ENCODE measurements at places on chromosomes 12 and 14.

DNA sequence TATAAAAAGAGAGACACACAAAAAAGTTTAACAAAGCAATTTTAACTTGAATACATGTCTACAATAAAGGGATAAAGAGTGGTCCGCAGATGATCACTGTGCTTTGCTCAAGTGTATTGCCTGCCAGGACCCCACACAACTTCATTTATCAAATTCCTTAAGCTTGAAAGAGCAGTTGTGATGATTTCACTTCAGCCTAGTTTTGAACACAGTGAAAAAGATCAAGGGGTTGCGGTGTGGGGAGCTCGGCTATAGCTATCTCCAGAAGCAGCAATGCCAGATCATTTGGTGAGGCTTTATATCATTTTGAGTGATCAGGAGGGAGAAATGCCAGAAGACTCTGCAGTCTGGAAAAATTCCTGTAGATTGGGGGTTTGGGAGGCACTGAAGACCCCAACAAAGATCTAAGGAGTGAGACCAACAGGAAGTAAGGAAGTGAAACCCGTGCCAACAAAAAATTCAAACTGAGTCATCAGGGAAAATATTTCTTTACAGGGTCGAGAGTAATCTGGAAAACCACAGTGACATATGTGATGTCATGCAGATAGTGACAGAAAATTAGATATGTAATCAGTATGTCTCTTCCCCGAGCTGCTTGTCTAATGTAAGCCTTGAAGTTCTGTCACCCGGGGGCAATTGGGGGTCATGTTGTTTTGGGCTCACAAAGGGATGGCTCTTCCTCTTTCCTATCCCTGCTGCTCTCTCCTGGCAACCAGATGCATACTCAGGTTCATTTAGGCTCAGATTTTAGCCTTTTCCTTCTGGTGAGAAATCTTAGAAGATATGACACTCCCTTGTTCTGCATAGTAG lies 221.8 kb downstream of the MSRB3 start:
- peak; percentile 57 for DNase-seq

DNA sequence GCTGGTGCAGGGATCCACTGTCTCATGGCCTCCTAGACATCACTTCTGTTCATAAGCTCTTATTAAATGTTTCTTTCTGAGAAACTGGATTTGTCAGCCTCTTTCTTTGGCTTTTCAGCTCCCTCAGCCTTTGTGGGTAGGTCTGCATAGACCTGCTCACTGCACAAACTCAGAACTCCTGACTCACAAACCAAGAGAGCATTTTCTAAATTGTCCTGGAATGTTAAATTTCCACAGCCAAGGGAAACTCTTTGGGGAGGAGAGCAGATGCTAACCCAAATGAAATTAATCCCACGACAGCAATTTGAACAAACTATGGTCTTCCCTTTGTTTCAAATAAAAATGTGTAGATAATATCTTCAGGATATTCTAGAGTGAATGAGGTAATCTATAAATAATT lies 19.5 kb upstream of the CERS5 start:
- no peak for DNase-seq

DNA sequence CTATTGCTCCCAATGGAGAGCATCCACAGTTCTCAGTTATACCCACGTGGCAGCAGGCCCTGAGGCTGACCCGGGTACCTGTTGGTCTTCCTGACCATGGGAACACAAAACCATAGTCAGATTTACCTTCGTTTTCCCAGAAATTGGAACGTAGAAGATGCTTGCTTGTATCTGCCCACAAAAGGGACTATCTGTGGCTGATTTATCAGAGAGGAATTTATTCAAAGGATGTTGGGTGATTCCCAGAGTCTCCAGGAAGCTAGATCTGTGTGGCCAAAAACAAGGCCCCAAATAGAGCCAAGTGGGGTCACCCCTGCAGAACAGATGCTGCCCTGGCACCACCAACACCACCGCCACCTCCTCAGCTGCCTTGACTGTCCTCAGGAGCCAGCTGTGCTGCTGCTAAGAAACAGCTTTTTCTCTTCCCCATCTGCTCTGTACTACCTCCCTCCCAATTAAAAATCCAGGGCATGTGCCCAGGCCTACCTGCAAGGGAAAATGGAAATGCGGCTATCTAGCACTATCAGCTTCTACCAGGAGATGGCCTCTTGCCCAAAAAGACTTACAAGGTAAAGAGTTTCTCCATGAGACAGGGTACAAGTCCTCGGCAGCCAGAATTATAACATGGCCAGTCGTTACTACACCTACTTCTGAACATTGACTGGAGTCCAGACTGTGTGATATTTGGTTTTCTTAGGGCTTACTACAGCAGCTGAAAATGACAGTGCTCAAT lies 128.6 kb upstream of the PLEKHG7 start:
- peak; percentile 25 for DNase-seq

GRCh38 chr12:65574867-65575266 lies 249.4 kb upstream of the HMGA2 start:
- DNase-seq: no peak

GRCh38 chr12:6222078-6222654 lies 22.0 kb downstream of the CD9 start:
- no peak for DNase-seq

DNA sequence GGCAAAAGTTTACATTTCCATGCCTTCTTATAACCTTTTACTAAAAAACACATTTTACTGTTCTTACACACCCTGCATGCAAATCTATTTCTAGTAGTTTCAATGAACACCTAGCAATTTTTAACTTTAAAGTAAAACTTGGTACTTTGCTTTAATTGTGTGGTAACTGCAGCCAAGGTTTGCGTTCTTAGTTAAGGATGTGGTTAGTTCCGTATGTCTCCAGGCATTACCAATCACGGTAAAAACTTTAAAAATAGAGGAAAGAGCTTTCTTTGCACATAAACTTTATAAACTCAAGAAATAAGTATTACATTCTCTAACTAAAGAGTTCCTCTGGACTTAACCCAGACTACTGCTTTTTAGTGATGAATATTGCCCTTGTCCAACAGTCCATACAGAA lies 795.2 kb downstream of the SLC16A7 start:
- no peak for DNase-seq

DNA sequence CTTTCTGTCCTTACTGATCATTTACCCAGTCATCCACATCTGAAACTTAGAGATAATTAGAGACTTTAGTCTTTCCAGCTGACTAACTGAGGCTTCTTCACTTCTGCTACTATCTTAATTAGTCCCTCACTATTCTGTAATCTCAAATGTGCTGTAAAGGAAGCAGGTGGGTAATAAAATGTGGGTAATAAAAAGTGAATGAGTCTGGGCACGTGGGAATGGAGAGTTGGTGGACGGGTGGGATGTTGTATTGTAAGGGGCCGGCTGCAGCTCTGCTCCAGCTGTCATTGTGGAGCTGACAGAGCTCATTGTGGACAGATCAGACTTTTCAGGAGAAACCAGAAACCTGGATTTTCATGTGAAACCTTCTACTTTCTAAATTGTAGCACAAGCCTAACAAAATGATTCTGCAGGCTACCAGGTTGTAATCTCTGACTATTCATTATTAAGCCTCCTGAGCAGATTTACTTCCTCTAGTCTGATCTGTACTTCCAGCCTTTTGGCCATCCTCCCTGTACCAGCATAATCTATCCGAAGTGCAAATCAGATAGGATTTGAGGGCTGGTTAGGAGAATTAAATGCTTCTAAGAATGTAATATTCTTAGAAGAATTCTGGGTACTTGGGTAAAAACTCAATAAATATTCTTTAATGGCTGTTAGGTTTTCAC lies 42.0 kb upstream of the BMAL2 start:
- DNase-seq: no peak

GRCh38 chr12:14723763-14724162 lies 27.4 kb upstream of the GUCY2C start:
- DNase-seq: peak; percentile 62

DNA sequence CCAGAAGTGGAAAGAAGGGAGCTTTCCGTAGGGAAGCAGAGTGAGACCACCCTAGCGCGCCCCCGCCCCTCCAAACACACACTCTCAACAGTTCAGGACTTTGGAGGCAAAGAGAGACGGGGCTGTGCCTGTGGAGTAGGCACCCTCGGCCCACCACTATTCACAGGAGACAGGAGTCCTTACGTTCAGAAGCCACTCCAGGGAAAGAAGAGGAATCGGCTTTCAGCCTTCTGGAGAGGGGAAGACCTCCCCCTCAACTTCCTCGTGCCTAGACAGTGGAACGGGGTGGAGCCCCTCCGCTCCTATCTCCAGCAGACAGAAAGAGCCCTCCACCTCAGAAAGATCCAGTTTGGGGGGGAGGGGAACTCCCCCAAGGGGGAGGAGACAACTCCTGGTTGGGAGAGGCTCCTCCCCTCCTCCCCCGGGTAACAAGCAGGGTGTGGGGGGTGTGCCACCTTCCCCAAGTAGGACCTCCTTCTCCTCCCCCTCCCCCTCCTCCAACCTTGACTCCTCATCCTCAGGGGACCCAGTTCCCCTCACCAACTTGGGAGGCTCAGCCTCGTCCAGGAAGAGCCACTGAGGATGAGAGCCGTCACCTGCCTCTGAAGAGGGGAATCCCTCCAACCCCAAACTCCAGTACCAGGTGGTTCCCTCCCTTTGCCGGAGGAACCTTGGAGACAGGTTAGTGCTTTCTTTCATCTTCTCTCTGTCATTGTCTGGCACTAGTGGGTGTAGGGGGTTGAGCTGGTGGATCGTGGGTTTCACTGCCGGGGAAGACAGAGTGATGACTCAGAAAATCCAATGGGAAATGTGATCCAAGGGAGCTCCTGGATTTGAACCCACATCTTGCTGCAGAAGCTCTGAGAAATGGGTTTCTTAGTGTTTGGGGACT lies 883 bp downstream of the FOXJ2 start:
- DNase-seq: peak; percentile 52

GRCh38 chr12:106179086-106179485 lies 40.3 kb upstream of the NUAK1 start:
- no peak for DNase-seq

DNA sequence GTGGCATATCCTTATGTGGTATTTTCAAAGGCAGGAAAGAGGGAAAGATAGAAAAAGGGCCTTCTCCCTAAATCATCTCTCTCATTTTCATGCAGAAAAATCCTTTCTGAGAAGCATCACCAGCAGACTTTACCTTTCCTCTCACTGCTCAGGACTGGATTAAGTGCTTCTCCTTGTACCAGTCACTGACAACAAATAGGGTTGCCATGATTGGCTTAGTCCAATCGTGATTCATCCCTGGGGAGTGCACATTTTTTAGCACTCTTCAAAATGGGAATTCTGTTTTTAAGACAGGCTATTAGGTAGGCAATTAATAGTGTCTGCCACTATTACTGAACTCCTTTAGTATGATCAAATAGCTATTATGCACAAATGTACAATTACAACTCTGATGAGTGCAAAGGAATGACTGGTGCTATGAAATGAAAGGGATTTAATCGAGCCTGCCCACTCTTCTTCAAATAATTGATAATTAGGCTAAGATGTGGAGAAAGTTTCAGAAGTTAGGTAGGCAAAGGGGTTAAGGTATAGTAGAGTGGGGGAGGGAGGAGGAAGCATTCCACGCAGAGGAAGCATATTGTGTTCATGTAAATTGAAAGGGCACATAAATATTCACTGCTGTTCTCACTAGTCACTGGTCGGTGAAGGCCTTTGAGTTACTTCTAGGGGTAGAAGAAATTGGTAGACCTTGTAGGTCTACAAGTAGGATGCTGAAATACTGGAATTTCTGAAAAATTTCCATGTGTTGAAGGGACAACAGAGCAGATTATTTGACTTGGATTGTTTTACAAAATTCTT lies 84.0 kb downstream of the MSRB3 start:
- DNase-seq: peak; percentile 14

DNA sequence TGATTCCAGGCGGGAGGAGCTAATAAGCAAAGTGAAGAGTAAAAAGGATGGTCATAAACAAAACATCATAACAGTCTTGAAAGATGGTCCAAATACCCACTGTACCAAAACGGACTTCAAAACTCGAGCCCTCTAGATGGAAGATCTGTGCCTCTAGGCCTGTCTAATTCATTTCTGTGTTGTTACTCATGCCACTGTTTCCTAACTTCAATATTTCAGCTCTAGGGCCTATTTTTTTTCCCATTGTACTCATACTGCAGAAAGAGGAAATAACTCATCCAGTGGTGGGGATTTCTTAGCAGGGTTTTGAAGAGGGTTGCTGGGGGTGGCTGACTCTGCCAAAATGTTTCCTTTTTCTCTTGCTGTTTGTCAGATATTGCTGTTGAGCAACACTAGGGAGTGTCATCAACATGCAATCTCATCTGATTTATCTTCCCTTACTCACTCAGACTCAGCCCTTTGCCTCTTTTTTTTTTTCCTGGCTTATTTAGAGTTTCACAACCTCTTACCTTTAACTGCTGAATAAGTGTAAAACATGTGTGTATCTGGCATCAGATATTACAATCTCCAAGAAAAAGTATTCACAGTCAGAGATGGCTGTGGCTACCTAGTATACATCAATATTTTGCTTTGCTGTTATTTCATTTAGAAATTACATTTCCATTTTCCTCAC lies 189.6 kb downstream of the DUSP6 start:
- peak; percentile 95 for DNase-seq

DNA sequence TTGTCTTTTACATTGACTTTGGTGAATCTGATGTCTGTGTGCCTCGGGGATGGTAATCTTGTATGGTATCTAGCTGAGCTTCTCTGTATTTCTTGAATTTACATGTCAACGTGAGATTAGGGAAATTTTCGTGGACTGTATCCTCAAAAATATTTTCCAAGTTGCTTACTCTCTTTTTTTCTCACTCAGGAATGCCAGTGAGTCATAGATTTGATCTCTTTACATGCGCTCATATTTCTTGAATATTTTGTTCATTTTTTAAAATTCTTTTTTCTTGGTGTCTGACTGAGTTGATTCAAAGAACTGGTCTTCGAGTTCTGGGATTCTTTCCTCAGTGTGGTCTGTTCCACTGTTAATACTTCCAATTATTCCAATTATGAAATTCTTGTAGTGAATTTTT lies 207.7 kb downstream of the RAD51B start:
- DNase-seq: no peak

- DNase-seq: no peak
Observed at GRCh38 chr12:103877288-103877687, 36.3 kb upstream of the NT5DC3 start.

- no peak for DNase-seq
Observed at GRCh38 chr12:123107926-123108681, 42.8 kb downstream of the PITPNM2 start.

DNA sequence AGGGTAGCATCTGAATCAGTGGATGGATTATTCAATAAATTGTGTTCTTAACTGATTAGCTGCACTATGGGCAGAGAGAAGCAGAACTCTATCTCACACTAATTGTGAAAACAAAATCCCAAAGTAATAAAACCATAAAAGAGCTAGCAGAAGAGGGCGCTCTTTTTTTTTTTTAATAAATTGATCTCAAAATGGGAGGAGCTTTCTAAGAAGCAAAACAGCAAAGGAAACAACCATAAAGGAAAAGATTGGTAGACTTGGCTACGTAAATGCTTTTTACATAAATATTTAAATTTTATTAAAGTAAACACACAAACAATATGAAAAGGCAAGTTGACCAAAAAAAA lies 1.5 kb upstream of the TM7SF3 start:
- DNase-seq: peak; percentile 78

DNA sequence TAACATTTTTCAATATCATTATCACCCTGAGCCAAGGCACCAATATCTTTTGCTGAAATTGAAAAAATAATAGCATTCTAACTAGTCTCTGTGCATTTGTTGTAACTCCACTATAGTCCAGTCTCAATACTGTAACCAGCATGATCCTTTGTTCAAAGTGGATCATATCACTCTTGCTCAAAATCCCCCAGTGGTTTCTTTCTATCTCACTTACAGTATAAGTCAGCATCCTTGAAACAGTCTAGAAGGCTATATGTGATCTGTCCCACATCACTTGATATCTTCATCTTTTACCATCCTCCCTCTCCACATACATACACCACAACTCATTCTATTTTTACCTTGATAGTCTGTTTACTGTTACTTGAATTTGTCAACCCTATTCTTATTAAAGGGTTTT lies 435.7 kb downstream of the CCER1 start:
- no peak for DNase-seq

GRCh38 chr12:22408610-22409376 lies 74.3 kb upstream of the ST8SIA1 start:
- DNase-seq: no peak
